Activated T-helper 17 cell treated with anti-CD3 and anti-CD28 coated beads, Interleukin-2, amount 50 U/mL, for 72 hours (primary cell): ENCODE measurements at places on chromosomes 3 and 15. TPM values are rescaled to one million over a fixed set of nuclear protein-coding genes. Genes with fewer than 3 reads are reported as not detected.
A peak's percentile ranks its signal among the peaks of the same experiment; 100 is the strongest.

GOLGA6A gene
- total RNA-seq, result not detected

- peak; percentile 72 for ATAC-seq
Observed at GRCh38 chr3:195558602-195559001, 15.5 kb upstream of the PPP1R2 start.

- ATAC-seq, result no peak
Observed at GRCh38 chr15:89230277-89230676, 8.9 kb upstream of the RLBP1 start.

GP5 gene
- 1.4 TPM for total RNA-seq

GRCh38 chr3:15521573-15521965 lies at the start of gene COLQ:
COLQ (minus strand) TSS chr3:15521706; CDS start chr3:15521625, 81 bp downstream.
- ATAC-seq, result no peak

DNA sequence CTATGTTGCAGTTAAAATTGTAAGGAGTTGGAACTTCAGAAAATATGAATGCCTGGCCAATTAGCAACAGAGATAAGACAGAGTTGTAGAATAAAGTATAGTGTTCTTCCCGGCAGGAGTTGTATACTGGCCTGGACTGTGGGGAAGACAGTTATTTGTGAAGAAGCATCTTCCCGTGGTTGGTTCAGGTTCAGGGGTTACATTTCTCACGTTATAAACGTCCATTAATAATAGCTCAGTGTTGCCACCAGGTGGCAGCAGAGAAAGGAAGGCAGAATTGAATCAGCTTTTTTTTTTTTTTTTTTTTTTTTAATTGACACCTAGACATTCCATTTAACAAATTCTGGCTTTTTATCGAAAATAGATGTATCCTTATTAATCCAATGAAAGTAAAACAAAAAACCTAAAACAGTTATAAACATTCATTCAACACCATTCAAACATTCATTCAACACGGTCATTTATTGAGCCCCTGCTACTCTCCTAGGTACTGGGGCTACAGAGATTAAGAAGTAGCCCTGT lies 66.4 kb upstream of the NR2E3 start:
- ATAC-seq, result peak; percentile 31

GRCh38 chr3:179702271-179702947 lies 49.6 kb downstream of the USP13 start:
- no peak for ATAC-seq

DNA sequence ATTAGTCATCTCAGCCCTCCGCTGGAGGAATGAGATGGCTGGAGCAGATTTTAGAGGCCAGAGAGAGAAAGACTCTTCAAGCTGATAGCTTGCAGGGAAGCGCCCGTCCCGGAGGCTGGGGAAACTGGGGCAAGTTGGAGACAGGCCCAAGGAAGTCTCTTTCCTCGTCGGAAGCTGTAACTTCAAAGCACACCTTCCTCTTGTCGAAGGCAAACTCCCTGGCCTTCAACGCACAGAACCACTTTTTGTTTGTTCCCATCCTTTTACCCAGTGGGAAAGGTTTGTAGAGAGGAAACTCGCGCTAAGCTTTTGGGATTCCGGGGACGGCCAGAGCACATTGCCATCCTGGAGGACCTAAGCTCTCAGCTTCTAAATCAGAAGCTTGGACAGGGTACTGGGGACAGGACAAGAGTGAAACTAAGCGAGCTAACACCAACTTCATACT lies 900 bp upstream of the EOMES start:
- ATAC-seq, result no peak
